ENCODE measurements at places on chromosomes 4 and X. TPM values are rescaled to one million over a fixed set of nuclear protein-coding genes. Genes with fewer than 3 reads are reported as not detected.
A peak's percentile ranks its signal among the peaks of the same experiment; 100 is the strongest.

DNA sequence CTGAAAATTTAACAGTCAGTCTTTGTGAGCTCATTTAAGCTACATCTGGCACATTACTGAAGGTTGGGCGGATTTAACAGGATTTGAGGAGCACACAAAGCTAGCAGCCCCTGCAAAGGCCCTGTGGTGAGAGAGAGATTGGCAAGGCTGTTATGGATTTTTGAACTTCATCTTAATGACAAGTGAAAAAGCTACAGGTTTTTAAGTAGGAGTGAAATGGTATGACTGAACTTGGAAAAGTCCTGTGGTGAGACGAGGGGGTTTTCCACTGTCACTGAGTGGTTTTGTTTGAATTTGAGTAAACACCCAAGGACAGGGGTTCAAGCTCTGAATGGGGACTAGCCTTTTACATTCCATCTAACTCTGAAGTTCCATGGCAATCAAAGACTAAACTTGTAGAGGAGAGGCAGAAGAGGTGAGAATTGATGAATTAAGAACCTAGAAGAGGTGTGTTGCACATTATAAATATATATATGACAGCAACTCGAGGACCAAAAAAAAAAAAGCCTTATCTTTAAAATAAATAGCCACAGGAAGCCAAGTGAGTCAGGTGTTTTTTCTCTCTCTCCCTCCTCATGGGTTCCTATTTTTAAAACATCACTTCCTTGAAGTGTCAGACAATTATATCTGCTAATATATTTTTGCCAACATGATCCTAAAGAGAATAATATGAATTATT lies 47.8 kb upstream of the CLNK start:
- no peak for DNase-seq

DNA sequence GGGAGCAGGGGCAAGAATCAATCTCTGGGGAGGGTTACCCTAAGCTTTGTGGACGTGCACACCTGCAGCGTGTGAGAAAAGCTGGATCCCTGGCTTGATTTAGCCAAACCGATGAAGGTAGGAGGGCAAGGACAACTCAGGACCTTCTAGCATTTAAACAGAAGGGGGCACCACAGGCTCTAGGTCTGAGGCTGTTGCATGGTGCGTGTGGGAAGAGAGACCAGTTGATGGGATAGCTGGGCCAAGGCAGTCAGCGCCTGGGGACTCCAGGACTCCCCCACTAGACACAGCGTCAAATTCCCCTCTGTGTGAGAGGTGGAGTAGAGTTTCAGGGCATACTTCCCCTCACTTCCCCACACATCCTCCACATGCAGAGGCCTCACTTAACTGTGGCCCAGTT lies 4.3 kb downstream of the GABRQ start:
- no peak for DNase-seq

DNA sequence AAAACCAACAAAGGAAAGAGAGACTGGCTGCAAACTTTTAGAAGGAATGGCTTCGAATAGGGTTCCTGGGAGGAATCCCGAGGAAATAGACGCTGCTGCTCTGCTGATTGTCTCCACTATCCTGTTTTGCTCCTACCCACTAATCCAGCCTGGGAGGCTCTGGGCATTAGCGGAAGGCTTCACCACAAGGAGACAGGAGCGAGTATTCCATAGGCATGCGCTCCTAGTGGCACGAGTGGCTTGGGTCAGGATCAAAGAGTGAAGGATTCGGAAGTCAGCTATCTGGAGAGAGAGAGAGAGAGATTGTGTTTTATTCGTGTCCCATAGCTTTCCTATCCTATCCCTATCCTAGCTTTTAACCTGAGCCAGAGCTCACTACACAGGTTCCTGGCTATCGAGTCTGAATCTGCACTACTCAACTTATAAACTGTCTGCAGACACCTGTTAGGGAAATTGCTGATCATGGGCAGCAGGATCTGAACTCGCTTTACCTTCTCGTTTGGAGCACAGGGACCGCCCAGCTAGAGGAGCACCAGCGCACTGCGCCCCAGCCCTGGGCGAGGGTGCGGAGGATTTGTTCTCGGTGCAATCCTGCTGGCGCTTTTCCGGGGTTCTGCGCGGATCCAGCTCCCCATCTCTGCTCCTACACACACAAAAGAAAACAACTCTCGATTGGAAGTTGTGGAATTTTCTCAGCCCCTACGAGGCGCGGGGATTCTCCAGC lies 740 bp upstream of the NPY2R start:
- no peak for DNase-seq

DNA sequence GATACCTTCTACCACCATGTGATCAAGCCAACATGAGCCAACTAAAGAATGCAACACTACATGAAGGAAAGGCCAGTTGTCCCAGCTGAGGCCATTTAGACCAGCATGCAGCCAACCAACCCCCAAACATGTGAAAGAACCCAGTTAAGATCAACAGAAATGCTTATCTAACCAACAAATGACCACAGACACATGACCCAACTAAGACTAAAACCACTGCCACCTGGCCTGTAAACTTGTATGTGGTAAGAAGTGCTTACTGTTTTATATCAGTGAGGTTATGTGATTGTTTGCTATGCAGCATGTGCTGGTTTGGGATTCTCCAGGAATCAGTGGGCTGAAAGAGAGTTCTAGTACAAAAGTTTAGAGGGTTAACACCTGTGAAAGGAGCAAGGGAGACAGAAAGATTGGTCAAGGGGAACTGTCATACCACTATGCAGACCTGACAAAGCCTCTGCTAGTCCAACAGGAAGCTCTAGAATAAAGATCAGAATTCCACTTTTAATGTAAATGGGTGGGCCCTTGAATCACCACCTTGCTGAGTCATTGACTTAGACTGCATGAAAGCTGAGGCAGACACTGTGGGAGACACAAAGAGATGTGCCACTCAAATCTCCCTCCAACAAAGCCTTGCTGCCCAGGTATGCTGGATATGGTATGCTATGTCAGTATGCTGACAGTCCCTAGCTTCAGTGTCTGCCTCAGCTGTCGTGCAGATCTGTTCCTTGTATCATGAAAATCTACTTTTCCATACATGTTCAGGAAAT lies 6.1 kb upstream of the SH3D19 start:
- DNase-seq = no peak

Gene SPANXN3
- total RNA-seq = not detected

DNA sequence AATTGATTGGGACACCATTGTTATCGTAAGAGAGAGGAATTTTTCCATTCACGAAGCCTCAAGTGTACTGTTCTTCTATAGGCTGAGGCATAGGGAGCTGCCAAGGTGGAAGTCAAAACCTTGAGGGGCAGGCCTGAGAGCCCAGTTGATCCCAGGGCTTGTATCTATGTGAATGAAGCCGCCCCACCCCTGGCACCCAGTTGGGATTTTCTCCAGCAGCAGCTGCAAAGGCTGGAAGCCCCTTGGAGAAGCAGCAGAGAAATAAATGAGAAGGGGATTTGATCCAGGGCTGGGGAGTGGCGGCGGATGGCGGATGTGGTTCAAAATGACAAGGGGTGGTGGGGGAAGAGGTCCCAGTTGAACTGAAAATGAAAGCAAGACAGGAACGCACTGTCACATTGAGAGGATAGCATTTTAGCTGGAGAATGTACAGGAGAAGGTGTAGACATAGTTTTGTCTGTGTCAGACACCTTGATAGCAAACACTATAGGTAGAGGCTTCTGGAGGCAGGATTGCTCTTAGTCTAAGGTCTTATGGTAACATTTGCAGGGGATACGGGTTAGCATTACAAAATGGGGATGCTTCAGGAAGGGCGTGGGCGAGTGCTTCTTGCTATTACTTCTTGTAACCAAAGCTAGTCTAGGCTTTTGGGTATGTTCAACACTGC lies 32.6 kb downstream of the DOCK11 start:
- DNase-seq = no peak

Gene GLUD2
- 4.0 TPM for total RNA-seq

- peak; percentile 71 for DNase-seq
Measured at GRCh38 chr4:10106421-10107039, 10.1 kb downstream of the WDR1 start.

Gene CPZ
- 4.3 TPM for total RNA-seq

DNA sequence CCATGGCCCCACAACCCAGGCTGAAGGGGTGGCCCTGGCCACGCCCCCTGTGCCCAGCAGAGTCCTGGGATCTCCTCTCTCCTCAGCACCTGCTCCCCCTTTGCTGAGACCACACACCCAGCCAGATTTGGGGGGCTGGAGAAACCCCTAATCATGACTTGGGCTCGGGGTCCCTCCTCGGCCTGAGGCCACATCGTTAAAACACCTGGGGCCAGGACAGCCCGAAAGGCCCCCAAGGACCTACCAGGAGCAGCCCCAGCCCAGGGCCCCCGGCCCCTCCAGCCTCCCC lies 116.7 kb downstream of the FAM53A start:
- no peak for DNase-seq

DNA sequence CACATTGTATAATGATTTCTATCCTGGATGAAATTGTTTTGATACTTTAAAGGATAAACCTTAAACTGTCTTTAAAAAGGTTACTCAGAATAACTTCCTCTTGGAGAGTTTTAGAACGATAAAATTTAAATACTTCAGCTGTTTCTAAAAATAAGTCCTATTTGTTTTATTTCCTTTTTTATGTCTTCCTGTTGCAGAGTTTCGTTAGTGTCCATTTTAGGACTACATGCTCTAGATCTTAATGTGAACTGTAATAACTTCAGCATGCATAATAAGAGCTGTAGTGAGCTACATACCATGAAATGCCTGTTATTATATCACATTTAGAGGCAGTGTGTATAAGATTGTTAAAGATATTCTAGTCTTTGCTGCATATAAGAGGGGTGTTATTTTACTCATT lies 14.6 kb downstream of the ATP10D start:
- DNase-seq = no peak

Gene PTPN13
- total RNA-seq = 64.0 TPM

Gene XK
- 2.9 TPM for total RNA-seq

DNA sequence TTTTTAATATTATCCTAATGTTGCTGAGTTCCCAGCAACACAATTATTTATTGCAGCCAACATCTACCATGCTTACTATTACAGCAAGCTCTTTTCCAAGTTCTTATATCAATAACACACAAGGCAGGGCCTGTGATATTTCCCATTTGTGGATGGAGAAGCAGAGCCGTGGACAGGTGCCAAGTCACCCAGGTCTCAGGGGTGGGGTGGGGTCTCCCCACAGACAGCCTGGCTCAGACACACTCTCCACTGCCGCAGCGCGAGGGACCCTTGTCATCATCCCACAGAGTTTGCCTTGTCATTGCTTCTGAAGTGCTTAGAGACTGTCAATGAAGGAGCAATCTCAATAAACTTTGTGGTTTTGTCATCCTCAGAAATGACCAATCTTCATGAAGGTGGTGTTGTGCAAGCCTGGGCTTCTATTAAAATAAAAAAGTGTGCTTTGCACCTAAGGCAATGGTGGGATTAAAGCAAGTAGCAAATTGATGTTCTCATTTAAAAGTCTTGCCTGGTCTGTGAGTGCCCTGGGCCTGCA lies 76.1 kb downstream of the SORBS2 start:
- no peak for DNase-seq

DNA sequence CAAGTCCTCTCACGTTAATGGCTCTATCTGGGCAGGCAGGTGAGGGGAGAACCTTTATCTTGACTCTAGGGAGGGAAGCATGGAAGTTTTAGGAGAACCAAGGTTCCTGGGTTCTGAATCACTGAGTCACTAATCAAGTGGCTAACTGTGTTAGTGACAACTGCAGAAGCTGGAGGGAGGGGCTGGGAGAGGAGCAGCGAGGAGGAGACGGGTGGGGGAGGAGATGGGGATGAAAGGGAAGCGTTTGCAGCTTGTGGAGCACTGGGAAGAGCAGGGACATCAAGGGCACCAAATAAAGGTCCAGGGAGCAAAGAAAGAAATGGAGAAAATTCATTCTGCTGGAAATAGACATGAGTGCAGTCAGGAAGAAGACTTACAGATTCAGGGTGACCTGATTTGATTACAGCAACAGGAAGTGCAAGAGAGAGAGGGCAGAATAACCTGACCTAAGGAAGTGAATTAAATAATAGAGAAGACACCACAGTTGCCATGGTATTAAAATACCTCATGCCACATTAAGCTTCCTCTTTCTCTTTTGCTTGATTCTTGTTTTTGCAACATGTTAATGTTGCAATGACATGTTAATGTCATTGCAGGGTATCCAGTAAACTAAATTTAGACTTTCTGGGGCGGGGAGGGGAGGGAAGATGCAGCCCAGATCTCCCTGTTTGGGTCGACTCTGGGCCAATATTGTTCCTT lies 4.5 kb upstream of the SETD7 start:
- no peak for DNase-seq

Gene NSG1
- total RNA-seq = 0.86 TPM

DNA sequence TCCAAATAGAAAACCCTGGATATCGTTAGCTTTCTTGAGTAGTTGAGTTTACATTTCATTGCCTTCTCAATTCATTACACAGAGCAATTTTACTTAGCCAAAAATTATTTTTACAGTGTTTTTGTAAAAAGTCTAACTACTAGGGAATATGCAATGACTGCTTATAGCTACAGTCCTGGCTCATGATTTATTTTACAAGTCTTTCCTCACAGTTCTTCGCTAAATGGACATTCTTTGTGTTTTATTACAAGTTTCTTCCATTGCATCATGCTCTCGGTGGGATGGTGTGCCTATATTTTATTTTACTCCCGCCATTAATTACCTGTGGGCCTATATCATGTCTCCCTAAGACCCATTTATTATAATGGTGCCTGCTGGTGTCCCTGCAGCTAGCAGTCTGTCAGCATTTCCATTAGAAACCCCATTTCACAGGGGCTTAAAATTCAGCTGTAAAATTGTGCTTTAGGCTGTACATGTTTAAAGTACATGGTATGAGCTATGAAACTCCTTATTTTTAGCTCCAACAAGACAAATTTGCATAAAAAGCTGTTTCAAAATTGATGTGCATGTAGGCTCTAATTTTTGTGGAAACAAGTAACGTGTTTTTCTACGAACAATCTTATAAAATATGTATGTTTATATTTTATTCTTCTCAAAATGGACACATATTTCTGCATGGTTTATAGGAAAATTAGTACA lies 227.4 kb downstream of the SLC7A11 start:
- no peak for DNase-seq

GRCh38 chr4:8739317-8739716 lies 132.3 kb downstream of the HMX1 start:
- DNase-seq = no peak

GRCh38 chr4:24664956-24665355 lies 80.6 kb upstream of the DHX15 start:
- DNase-seq = peak; percentile 34

Gene TRIM61
- 1.5 TPM for total RNA-seq

- no peak for DNase-seq
Measured at GRCh38 chrX:70171624-70172023, 5.7 kb upstream of the DGAT2L6 start.

GRCh38 chr4:119046263-119046662 lies 89.4 kb upstream of the MYOZ2 start:
- peak; percentile 58 for DNase-seq

- no peak for DNase-seq
Measured at GRCh38 chr4:112173593-112174558, 28.6 kb downstream of the FAM241A start.

Gene SASH3
- 62.9 TPM for total RNA-seq

DNA sequence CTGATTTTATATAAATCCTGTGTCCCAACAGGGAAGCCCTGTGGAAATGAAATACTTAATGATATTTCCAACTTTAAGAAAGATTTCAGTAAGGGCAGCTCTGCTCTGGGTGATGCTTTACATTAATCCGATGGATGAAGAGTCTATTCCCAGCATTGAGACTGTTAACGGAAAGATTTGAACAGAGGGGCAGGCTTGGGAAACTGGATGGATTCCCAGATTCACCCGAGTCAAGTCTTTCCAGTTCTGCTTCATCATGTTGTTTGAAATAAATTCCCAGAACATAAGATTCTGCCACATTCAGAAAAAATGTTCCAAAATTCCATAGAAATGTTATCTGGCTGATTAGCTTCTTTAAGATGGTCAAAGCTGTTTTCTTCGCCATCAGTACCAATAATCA lies 246.0 kb downstream of the FBXW7 start:
- peak; percentile 47 for DNase-seq

Measured in left lung (tissue), 14 donors.